Right lobe of liver (tissue), 6 donors: ENCODE measurements at places on chromosomes 11 and 22. TPM values are rescaled to one million over a fixed set of nuclear protein-coding genes. Genes with fewer than 3 reads are reported as not detected.

- no peak overlapping the region for H3K27ac ChIP-seq
- H3K4me3 ChIP-seq, result no peak overlapping the region
- H3K4me1 ChIP-seq, result no peaks in the 10 kb centered on the region
- H3K27me3 ChIP-seq, result no peaks in the 10 kb centered on the region
Observed at GRCh38 chr11:117654281-117655255, 142.4 kb downstream of the DSCAML1 start.

DNA sequence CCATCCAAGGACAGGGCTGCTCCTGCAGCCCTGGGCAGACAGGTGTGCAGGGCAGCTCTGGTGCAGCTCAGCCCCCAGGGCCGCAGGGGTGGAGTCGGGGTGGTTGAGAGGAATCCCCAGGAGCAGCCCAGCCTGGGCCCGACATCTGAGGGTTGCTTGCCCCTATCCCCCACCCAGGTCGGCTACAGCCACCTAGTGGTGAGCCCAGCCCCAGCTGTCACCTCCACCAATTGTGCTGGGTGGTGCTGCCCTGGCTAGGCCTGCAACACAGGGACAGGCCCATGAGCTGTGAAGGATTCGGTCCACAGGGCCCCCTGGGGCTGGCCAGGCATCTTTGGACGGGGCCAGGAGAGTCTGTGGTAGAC, 29.6 kb downstream of the RTN4R start:
- no peaks in the 10 kb centered on the region for H3K36me3 ChIP-seq
- DNase-seq, result peak; percentile 82
- no peaks in the 10 kb centered on the region for H3K27me3 ChIP-seq
- H3K4me1 ChIP-seq, result peaks cover 62% of the 10 kb centered on the region
- no peak overlapping the region for H3K4me3 ChIP-seq
- H3K27ac ChIP-seq, result peak overlapping the region; percentile 78

GRCh38 chr11:76209973-76210930, 4.0 kb upstream of the WNT11 start:
- H3K36me3 ChIP-seq, result no peaks in the 10 kb centered on the region
- H3K4me1 ChIP-seq, result peaks cover 34% of the 10 kb centered on the region
- H3K27me3 ChIP-seq, result no peaks in the 10 kb centered on the region
- peak overlapping the region; percentile 61 for H3K4me3 ChIP-seq
- no peak overlapping the region for H3K27ac ChIP-seq

- no peaks in the 10 kb centered on the region for H3K36me3 ChIP-seq
- no peaks in the 10 kb centered on the region for H3K4me1 ChIP-seq
- H3K27ac ChIP-seq, result no peak overlapping the region
- DNase-seq, result no peak
Observed at GRCh38 chr11:43825217-43825816, 55.3 kb upstream of the ALKBH3 start.

DNA sequence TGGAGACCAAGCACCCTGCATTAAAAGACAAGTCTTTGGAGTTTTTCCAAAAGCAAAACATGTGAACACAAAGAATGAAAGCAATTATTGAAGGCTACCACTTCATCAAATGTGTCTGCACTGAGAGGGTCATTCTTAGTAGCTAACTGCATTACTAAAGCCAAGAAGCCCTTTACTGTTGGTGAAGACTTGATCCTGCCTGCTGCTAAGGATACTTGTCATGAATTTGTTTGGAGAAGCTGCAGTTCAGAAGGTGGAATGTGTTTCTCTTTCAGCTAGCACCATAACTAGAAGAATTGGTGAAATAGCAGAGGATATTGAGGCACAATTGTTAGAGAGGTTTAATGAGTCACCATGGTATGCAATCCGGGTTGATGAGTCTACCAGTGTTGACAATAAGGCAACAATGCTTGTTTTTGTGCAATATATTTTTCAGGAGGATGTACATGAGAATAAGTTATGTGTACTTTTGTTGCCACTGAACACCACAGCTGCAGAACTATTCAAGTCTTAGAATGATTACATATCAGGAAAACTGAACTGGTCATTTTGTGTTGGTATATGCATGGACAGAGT, 457.3 kb upstream of the ISX start:
- no peak overlapping the region for H3K4me3 ChIP-seq
- no peak overlapping the region for H3K27ac ChIP-seq
- no peaks in the 10 kb centered on the region for H3K4me1 ChIP-seq
- DNase-seq, result no peak
- H3K36me3 ChIP-seq, result no peaks in the 10 kb centered on the region

GRCh38 chr11:69947793-69948255, 128.6 kb upstream of the FGF3 start:
- no peaks in the 10 kb centered on the region for H3K36me3 ChIP-seq
- H3K27ac ChIP-seq, result no peak overlapping the region
- peak; percentile 47 for DNase-seq
- H3K4me1 ChIP-seq, result peaks cover 10% of the 10 kb centered on the region

- H3K4me1 ChIP-seq, result no peaks in the 10 kb centered on the region
- peak overlapping the region; percentile 60 for H3K27ac ChIP-seq
Observed at GRCh38 chr22:38034278-38034882, 22.8 kb upstream of the PICK1 start.

GRCh38 chr11:123775289-123775688, 21.0 kb upstream of the OR6X1 start:
- H3K4me1 ChIP-seq, result no peaks in the 10 kb centered on the region
- H3K4me3 ChIP-seq, result no peak overlapping the region
- no peaks in the 10 kb centered on the region for H3K27me3 ChIP-seq
- no peak overlapping the region for H3K27ac ChIP-seq

DNA sequence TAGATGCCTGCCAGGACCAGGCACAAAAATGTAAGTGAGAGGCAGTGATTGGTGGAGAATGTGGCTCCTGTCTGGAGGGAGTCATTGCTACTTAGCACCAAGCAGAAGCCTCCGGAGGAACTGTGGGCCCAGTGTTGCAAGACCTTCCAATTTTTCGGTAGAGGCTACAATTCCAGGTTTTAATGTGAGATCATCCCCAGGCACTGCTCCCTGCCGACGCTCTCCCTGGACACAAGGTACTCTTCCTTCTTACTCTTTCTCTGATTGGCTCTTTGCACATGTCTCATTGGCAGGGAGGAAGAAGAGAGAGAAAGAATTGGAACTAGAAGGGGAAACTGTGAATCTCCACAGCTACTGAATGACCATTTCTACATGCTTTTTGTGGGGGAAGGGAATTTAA, 53.7 kb upstream of the EP300 start:
- H3K27me3 ChIP-seq, result no peaks in the 10 kb centered on the region
- H3K4me3 ChIP-seq, result no peak overlapping the region
- H3K27ac ChIP-seq, result no peak overlapping the region

- H3K27ac ChIP-seq, result no peak overlapping the region
- DNase-seq, result no peak
- H3K36me3 ChIP-seq, result no peaks in the 10 kb centered on the region
- H3K4me3 ChIP-seq, result no peak overlapping the region
Observed at GRCh38 chr11:93519179-93519578, 24.0 kb downstream of the SMCO4 start.

GRCh38 chr22:28973352-28973751, 88.3 kb downstream of the C22orf31 start:
- no peaks in the 10 kb centered on the region for H3K36me3 ChIP-seq
- H3K4me3 ChIP-seq, result no peak overlapping the region
- H3K27me3 ChIP-seq, result no peaks in the 10 kb centered on the region
- DNase-seq, result no peak
- H3K4me1 ChIP-seq, result peaks cover 36% of the 10 kb centered on the region
- H3K27ac ChIP-seq, result no peak overlapping the region

DNA sequence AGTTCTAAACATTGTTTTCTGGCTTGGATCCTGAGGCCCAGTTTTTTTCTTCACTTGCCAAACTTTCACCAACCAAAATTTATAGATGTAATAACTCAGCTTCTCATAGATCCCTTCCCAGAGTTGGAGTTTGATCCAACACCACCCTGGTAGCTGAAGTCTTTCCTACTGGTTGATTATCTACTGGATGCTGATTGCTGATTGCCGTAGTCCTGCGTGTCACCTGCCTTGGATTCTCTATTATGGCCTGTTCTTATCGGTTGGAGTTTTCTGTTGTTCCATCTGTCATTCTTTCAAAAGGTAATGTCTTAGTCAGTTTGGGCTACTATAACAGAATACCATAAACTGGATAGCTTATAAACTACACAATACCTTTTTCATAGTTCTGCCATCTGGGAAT, 17.3 kb upstream of the OR6X1 start:
- no peak overlapping the region for H3K4me3 ChIP-seq
- no peaks in the 10 kb centered on the region for H3K36me3 ChIP-seq
- H3K27me3 ChIP-seq, result no peaks in the 10 kb centered on the region
- H3K27ac ChIP-seq, result no peak overlapping the region

DNA sequence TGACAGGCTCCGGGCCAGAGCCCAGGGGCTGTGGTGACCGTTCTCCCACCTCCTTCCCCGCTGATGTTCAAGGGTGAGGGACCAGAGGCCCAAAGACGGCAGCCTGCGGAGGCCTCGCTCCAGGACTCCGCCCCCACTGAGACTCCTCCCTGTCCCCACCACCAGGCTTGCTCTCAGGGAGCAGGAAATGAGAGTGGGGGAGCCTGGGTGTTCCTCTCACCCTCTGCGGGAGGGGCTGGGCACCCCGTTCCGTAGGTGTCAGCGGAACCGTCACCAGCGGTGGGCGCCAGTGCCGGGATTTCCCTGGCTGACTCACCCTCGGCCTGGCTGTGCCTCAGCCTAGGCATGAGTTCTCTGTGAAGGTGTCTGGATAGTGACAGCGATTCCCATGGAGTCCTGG, 15.7 kb downstream of the DAGLA start:
- no peaks in the 10 kb centered on the region for H3K4me1 ChIP-seq
- no peaks in the 10 kb centered on the region for H3K27me3 ChIP-seq
- peak; percentile 69 for DNase-seq
- no peak overlapping the region for H3K4me3 ChIP-seq

DNA sequence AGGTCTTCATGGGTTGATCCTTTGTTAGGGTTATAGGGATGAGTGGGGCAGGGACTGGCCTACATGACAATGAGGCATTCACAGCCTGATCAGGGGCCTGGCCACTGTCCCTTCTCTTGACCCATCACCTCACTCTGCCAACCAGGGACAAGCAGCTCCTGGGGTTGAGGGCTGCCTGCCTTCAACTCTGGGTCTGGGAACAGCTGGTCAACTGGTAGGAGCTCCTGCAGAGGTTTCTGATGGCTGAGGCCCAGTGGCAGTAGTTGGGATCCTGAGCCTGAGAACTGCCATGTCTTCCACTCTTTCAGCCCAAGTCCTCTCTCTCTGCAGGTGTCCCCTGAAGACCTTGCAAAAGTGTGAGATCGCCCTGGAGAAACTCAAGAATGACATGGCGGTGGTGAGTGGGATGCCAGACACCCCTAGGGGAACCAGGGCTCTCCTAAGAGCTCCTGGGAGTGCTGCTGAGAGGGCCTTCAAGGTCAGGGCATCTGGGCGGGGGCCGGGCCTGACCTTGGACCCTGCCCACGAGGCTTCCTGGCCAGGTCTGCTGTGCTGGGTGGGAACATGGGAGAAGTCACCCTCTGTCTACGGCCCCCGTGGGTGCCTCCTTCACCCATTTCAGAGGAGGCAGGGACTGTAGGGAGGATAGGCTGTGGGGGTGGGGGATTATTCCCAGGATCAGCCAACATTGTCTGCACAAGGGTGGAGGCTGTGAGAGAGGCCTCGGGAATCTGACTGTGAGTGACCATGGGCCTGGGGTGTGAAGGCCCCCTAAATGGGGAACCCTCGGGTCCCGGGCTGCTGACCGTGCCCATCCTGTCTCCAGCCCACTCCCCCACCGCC, 76.8 kb downstream of the MED15 start:
- H3K27ac ChIP-seq, result no peak overlapping the region
- H3K4me1 ChIP-seq, result no peaks in the 10 kb centered on the region
- peaks cover 26% of the 10 kb centered on the region for H3K36me3 ChIP-seq
- no peak overlapping the region for H3K4me3 ChIP-seq

DNA sequence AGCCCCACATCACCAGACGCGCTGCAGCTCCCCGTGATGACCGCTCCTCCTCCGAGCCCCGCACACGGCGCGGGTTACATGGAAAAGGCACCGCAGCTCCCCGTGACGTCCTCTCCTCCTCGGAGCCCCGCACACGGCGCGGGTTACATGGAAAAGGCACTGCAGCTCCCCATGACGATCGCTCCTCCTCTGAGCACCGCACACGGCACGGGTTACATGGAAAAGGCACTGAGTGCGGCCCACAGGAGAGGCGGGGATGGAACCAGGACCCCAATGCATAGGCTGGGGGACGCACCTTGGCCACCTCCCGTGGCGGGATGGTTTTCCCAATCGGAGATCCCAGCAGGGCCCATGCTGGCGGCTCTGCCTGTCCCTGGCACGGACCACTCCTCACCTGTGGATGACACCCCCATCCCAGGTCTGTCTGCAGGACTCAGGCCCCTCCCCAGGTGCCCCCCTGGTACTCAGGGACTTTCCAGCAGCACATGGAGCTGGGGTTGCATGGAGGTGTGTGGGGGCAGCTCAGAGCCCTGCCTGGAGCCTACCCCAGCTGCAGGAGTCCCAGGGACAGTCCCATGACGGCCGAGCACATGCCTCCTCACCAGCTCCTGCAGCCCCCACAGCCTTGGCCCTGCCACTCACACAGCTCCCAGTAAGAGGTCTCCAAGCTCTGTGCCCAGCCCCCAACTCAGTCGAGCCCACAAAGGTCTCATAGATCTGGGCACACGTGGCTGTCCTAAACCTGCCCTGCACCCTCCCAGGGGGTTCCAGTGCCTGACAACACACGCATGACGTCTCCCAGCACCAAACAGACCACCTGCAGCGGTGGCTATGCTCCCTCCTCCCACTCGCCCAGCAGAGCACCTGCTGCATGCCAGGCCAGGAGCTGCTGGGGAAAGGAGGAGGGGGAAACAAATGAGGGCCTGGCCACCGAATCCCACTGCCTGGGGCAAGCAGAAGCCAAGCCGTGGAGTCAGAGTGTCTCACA, 166.6 kb downstream of the BRD1 start:
- no peak overlapping the region for H3K4me3 ChIP-seq
- no peak overlapping the region for H3K27ac ChIP-seq
- no peaks in the 10 kb centered on the region for H3K27me3 ChIP-seq
- no peaks in the 10 kb centered on the region for H3K36me3 ChIP-seq

GRCh38 chr22:27973846-27974245, 54.8 kb upstream of the PITPNB start:
- H3K36me3 ChIP-seq, result no peaks in the 10 kb centered on the region
- peaks cover 8% of the 10 kb centered on the region for H3K4me1 ChIP-seq
- H3K4me3 ChIP-seq, result no peak overlapping the region
- H3K27ac ChIP-seq, result no peak overlapping the region

Gene ELFN2
- total RNA-seq, result 0.40 TPM

Gene APLNR
- total RNA-seq, result 1.1 TPM

Gene MMP8
- 0.86 TPM for total RNA-seq

Gene LIF
- total RNA-seq, result not detected

Gene APOA5
- total RNA-seq, result 692 TPM

Gene SNX32
- not detected for total RNA-seq

Gene OR51E2
- total RNA-seq, result not detected

Gene CCDC116
- not detected for total RNA-seq

Gene CARD16
- total RNA-seq, result 12.8 TPM
